ENCODE measurements at places on chromosomes 16 and 17.

- DNase-seq = no peak
Observed at GRCh38 chr17:78154903-78155811, 9.0 kb downstream of the C17orf99 start.

DNA sequence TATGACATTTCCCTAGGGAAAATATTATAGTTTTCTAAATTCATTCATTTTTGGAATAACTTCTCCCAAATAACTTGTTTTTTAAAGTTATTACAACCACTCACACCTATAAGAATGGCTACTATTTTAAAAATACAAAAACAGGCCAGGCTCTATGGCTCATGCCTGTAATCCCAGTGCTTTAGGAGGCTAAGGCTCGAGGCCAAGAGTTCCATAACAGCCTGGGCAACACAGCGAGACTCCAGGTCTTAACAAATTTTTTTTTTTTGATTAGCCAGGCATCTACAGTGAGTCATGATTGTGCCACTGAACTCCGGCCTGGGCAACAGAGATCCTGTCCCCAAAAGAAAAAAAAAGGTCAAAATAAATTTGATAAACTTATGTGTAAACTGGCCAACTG, 43.6 kb upstream of the YPEL2 start:
- no peak for DNase-seq

GRCh38 chr16:27281243-27281642, 12.7 kb upstream of the NSMCE1 start:
- no peak for DNase-seq

DNA sequence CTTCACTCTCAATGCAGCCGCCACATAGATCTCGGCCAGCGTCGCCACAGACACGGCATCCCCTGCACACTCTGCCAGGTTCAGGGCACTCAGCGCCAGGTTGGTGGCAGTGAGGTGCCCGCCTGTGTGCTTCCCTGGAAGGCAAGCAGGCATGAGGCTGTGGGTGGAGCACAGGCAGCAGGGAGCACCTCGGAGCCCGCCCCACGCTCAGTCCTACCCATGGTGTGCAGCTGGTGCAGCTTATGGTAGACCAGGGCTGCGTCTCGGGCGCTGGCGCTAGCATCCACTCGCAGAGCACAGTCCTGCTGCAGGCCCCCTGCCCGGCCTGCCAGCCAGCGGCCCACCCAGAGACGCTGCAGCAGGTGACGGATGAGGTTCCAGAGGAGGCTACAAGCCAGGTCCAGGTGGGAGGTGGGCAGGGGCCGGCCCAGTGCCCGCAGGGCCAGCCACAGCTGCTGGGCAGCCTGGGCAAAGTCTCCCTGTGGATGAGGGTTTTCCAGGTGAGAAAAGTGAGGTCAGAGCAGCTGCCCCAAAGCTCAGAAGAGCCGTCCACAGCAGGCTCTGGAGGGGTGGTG, 20.5 kb downstream of the SREBF1 start:
- DNase-seq = no peak

GRCh38 chr16:2149630-2150417, 1.4 kb downstream of the RAB26 start:
- DNase-seq = no peak

DNA sequence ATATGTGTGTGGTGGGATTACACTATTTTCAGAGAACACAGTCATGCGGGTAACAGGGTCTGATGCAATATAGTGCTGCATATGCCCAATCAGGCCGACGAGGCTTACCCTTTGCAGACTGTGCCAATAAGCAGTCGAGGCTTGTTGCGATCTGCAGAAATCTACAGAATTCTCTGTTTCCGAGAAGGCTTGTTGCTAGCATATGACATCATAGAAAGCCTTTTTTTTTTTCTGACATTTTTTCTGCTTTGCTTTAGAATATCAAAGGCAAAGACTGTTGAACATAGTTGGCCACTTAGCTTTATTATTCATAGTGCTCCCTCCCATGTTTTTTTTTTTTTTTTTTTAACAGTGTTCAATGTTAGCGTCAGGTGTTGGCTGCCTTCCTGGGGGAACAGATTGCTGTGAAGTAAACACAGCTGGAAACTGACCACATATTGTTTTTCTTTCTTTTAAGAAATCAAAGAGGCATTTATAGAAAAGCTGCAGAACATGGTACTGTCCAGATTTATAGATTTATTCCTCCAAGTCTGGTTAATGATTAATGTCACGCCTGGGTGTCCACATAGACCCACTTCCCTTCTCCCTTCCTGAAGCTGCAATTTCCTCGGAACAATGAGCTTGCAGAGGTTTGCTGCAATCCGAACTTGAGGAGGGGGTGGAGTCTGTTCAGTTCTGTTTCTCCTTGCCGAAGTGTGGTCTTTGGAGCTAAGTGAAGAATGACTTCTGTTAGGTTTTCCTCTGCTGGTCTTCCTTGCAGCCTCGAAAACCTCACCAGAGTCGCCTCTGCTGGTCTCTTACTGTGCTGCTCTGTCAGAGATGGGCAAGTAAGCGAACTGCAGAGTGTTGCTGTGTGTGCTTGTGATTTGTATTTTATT, 87.3 kb downstream of the MAP2K6 start:
- DNase-seq = no peak

- no peak for DNase-seq
Observed at GRCh38 chr16:29987371-29988085, 7.9 kb downstream of the HIRIP3 start.

DNA sequence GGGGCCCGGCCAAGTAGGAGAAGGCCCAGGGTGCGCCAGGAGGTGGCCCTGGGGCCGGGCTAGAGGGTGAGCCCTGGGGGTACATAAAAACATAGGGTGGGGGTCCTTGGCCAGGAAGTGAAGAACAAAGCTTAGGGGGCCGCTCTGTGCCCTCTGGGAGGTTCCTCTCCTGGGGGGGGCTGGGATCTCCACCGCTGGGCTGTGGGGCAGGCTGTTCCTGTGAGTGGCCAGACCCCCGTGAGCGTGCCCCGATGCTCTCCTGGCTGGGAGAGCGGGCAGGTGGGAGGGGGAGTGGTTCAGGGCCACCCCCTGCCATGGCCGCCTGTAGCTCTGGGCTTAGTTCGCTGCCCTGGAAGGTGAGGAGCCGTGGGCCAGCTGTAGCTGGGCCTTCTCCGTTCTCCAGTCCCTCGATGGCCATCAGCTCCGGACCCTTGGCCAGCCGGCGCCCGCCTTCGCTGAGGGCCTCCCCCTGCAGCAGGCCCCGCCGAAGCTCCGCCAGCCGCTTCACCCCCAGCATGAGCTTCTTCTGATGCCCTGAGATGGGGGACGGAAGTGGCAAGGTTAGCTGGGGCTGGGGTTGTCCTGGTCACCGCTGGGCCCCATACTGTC, 12.5 kb downstream of the CASKIN2 start:
- no peak for DNase-seq

DNA sequence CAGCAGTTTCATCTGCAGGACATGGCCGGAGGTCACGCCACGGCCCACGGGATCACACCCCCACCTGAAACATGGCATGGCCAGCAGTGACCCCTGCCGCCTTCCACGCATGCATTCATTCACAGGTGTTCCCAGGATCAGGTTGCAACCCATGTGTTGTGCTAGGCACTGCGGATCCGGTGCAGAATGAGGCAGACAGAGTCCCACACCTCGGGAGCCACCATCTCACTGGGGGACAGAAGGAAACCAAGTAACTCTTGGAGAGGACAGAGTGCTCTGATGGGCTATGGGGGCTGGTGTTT, 4.3 kb upstream of the MSRB1 start:
- DNase-seq = no peak

DNA sequence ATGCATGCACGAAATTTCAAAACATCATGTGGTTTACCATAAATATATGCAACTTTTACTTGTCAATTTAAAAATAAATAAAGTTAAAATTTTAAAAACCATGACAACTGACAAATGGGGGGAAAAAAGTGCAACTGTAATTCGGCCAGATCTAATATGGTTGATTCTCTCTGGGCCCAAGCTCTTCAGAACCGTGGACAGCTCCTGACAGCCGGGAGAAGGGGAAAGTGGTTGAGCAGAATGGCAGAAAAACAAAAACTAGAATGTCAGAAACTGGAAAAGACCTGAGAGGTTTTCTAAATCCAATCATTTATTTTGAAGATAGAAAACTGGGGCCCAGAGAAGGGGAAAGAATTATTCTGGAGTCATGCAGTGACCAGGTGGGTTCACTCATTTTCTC, 126.6 kb downstream of the TMEM132E start:
- DNase-seq = no peak

GRCh38 chr17:34763728-34764665, 184.6 kb downstream of the TMEM132E start:
- no peak for DNase-seq

GRCh38 chr17:31089471-31089870, 5.3 kb upstream of the NF1 start:
- no peak for DNase-seq

GRCh38 chr16:10669791-10670190, 24.9 kb downstream of the TEKT5 start:
- no peak for DNase-seq

DNA sequence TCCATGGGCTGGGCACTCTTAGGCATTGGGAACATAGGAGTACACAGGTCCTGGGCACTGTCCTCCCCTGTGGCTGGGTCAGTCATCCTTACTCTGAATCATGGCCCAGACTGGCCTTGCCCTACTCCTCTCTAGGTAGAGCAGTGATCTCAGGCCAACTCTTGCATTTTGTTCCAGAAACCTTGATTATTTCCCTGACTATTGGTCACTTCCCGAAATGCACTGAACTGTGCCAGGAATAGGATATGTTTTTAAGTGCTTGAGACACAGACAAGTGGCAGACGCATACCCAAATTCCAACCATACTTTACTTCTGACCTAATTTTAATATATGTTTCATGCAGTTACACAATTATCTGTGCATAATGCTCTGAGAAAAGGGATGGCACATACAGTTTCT, 10.3 kb downstream of the KRABD2 start:
- no peak for DNase-seq

DNA sequence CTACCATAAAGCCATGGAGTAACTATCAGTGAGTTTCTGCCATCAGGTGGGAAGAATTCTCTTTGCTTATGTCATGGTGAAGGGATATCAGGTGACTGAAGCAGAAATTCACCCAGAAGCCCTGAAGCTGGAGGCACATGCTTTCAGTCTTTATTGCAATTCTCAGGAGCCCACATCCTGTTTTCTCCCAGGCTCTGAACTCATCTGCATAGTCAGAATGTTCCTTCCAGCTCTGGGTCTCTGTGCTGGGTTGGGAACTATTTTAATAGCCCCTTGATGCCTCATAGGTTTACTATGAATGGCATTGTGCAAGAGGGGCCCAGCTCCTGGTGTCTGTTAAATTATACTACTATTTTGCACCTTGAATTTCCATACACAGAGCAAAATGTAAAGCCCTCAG, 198.4 kb upstream of the SOX9 start:
- no peak for DNase-seq

- no peak for DNase-seq
Observed at GRCh38 chr17:60720763-60721531, 43.3 kb downstream of the BCAS3 start.

- DNase-seq = no peak
Observed at GRCh38 chr17:77424585-77425344, 284.0 kb downstream of the SEC14L1 start.

DNA sequence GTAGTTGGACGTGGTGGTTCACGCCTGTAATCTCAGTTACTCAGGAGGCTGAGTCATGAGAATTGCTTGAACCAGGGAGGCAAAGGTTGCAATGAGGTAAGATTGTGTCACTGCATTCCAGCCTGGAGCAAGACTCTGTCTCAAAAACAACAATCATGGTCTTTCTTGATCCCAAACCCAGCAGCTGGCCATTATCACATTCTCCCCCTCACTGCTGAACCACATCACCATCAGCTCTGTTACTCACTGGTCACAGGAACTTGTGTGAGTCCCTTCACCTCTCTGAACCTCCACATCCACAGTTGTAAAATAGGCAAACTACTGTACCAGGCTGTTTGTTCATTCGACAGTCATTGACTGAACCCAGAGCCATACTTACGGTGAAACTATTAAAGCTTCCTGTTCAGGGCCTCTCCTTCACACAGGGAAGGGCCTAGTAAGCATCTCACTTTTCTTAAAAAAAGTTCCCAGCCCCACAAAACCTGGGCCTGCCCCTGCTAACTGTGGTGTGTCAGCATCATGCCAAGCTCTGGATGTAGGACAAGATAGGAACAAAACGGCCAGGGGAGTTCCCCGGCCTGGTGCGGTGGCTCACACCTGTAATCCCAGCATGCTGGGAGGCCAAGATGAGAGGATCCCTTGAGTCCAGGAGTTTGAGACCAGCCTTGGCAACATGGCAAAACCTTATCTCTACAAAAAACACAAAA, 104.7 kb downstream of the COPRS start:
- DNase-seq = no peak
